ENCODE measurements at places on chromosomes 3 and 15.

- no peak for DNase-seq
Observed at GRCh38 chr3:193796089-193796488, 203.1 kb downstream of the OPA1 start.

DNA sequence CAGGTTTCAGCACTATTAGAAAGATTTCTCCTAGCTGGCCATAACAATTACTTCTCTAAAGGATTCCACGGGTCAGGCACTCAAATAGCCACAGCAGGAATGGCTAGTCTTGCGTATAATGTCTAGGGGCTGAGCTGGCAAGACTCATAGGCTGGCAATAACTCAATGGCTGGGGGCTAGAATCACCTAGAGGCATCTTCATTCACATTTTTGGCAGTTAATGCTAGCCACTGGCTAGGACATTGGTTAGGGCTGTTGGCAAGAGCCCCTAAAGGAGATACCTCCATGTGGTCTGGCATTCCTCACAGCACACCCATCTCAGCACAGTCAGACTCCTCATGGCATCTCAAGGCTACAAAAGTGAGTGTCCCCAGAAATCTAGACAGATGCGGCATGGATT, 6.2 kb downstream of the SUSD5 start:
- no peak for DNase-seq

DNA sequence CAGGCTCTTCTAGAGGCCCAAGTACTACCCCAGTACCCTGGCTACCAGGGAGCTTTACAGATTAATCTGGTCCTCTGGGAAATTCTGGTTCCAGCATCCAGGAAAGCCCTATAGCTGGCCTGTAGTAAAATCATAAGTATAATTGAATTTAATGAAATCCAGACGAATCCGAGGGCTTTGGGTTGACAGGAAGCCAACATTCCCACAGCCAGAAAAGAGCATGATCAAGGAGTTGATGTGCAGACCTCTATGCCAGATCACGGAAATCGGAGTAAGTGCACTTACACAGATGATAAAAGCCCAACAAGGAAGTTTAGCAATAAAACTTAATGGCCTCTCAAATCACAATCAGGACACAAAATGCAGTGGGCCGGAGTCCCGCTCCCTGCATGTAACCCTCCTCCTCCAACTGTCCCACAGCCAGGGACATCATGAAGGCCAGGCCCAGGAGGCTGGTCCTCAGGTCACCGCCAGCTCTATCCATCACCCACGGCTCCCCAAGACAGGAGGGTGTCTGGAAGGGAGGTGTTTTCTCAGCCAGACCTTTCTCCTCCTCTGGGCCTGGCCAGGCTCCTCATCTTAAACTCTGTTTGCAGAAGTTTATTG, 62.8 kb upstream of the SEC22A start:
- DNase-seq: no peak

DNA sequence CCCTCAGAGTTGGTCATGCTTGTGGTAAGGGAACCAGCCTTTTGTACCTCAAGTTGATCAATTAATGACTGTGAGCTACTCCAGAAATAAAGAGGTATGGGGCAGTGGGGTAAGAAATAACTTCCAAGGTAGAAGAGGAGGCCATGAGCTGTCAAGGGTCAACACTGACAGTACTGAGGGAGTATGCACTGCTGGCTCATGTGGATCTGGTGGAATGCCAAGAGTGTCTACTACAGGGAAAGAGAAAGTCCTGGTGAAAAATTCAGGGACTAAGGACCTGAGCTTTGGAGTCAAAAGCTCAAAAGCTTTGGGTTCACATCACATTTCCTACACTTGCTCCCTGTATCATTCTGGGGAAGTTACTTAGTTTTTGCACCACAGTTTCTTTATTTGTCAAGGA, 154.9 kb downstream of the SEMA6D start:
- DNase-seq: no peak

Measured in effector CD4-positive, alpha-beta T cell (primary cell).